ENCODE measurements at places on chromosomes 1 and 21.
A peak's percentile ranks its signal among the peaks of the same experiment; 100 is the strongest.

DNA sequence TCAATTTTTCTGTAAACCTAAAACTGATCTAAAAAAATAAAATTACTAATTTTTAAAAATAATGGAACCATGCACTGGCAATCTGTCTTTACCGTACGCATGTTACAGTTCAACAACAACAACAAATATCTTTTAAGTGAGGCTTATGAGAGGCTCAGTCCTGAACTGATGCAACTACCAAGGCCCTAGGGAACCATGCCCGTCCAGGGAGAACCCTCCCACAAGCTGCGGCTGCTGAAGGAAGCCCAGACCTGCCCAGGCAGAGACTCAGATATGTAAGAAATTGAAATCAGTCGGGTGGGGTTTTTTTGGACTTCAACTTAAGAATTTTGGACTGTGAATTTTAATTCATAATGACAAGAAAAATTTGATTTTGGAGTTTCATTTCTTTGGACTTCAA, 91.1 kb downstream of the NPHP4 start:
- DNase-seq = no peak

DNA sequence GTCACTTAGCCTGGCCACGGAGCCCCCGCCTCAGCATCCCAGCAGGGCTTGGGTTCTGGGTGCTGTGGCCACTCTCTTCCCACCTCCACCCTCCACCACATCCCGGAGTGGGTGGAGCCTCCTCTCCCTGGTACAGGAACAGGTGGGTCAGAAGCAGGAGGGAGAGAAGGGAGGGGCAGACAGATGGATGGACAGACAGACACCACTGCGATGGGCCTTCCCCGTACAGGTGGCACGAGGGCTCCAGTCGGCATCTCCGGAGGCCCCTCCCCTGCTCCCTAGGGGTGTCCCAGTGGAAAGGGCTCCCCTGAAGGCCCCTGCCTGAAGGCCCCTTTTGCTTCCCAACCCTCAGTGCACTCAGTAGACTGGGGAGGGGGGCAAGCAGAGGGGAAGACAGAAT, 96.9 kb upstream of the TARDBP start:
- no peak for DNase-seq

GRCh38 chr1:36831186-36831810, 203.0 kb downstream of the GRIK3 start:
- DNase-seq = no peak

- DNase-seq = peak; percentile 69
Measured at GRCh38 chr1:66495495-66495894, 38.5 kb upstream of the SGIP1 start.

GRCh38 chr1:200072636-200073285, 45.3 kb downstream of the NR5A2 start:
- DNase-seq = no peak

GRCh38 chr1:85461216-85461918, 3.6 kb downstream of the DDAH1 start:
- DNase-seq = no peak

GRCh38 chr1:23908453-23909341, 4.5 kb downstream of the CNR2 start:
- DNase-seq = no peak

DNA sequence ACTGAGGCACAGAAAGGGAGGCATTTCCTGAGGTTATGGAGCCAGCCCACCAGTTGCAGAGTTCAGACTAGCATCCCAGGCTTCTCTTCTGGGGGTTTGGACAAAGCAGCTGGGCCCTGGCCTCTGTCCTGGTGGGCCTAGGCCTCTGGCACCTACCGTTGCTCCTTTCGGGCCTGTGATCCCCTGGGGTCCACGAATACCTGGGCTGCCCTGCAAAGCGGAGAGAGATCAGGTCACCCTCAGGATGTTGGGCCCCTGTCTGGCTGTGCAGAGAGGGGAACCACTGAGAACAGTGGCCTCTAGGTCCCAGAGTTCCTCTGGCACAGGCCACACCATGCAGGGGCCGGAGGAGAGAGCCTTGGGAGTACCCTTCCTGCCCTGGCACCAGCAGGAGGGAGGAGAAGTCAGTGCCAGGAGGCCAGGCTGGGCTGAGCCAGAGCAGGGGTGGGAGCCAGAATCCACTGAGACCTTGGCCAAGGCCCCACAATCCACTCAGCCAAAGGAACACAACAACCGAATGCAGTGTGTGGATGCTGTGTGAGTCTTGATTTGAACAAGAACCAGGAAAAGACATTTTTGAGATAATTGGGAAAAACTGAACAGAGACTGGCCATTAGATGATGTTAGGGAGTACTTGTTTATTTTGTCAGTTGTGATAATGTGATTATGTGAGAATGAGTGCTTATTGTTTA, 8.9 kb downstream of the COL9A2 start:
- no peak for DNase-seq

GRCh38 chr1:28343405-28343804, 14.6 kb downstream of the MED18 start:
- peak; percentile 12 for DNase-seq

DNA sequence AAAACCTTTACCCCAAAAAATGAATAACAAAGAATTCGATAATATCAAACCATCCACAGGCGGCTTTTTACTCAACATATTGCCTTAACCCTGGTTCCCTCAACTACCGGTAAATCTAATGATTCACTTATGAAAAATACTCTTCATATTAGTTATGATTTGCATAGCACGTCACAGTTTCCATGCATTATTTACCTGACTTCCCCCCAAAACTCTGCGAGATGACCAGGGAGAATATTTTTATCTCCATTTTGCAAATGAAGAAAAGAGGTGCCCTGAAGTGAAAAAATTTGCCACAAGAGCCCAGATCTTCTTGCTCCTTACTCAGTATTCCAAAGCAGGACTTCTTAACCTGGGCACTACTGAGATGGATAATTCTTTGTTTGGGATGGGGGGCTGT, 2.9 kb downstream of the JAK1 start:
- no peak for DNase-seq

DNA sequence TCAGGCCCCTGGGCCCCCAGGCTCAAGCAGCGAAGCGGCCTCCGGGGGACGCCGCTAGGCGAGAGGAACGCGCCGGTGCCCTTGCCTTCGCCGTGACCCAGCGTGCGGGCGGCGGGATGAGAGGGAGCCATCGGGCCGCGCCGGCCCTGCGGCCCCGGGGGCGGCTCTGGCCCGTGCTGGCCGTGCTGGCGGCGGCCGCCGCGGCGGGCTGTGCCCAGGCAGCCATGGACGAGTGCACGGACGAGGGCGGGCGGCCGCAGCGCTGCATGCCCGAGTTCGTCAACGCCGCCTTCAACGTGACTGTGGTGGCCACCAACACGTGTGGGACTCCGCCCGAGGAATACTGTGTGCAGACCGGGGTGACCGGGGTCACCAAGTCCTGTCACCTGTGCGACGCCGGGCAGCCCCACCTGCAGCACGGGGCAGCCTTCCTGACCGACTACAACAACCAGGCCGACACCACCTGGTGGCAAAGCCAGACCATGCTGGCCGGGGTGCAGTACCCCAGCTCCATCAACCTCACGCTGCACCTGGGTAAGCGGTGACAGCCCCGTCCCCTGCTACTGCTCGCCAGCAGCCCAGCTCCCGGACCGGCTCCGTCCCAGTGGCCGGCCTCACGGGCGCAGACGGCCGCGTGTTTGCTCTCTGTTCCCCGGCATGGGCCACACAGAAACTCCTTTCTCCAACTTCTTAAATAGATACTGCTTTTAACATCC, 539 bp downstream of the LAMC1 start:
- no peak for DNase-seq

- DNase-seq = no peak
Measured at GRCh38 chr1:160748181-160748877, 9.3 kb downstream of the SLAMF7 start.

DNA sequence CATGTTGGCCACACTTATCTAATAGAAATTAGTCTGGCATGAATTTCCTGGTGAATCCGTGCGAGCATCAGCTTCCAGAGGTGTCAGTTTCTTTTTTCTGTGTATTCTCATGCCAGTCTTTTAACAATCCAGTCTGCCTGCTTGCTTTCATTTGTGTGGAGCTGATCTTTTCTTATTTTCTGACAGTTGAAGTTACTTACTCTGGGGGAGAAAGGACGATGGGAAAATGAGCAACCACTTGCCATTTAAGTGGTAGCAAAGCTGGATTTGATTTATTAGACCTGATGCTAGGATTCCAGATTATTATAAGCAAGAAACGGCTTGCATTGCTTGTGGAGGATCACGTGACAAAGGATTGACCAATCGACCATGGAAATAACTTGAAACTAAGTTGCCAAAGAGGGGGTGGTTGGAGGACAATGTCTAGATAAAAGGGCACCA, 24.3 kb upstream of the APP start:
- peak; percentile 58 for DNase-seq

- DNase-seq = no peak
Measured at GRCh38 chr1:31571340-31572295, 4.7 kb upstream of the TINAGL1 start.

GRCh38 chr1:117244306-117244705, 33.6 kb upstream of the VTCN1 start:
- DNase-seq = no peak

GRCh38 chr1:178690496-178690895, 34.5 kb upstream of the RALGPS2 start:
- no peak for DNase-seq

DNA sequence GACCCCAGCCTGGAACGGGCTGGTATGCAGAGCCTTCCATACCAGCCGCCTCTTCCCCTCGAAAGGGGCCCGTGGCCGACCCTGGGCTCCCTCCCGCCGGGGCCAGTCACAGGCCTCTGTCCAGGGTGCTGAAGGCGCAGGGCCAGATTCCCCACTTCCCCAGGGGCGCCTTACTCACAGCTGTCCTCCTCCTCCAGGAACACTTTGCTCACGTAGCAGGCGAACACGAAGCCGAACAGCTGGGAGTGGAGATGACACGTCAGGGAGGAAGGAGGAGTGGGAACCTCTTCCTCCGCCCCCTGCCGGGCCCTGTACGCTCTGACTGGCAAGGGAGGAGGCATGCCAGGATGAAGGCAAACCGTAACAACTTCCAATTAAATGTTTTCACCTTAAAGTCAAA, 57.3 kb downstream of the NKAIN1 start:
- DNase-seq = peak; percentile 51

- no peak for DNase-seq
Measured at GRCh38 chr21:39775816-39776215, 30.8 kb downstream of the IGSF5 start.

DNA sequence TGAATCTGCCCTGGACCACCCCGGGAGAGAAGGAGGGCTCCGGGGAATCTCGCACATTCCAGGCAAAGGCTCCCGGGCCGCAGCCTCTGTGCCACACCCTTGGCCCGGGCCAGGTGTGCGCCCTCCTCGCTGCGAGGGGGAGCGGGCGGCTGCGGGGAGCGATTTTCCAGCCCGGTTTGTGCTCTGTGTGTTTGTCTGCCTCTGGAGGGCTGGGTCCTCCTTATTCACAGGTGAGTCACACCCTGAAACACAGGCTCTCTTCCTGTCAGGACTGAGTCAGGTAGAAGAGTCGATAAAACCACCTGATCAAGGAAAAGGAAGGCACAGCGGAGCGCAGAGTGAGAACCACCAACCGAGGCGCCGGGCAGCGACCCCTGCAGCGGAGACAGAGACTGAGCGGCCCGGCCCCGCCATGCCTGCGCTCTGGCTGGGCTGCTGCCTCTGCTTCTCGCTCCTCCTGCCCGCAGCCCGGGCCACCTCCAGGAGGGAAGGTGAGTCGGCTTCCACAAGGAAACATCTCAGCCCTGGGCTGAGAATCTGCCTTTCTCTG, at the start of gene LAMC2:
Gene LAMC2, plus strand, starts transcription at position 324 of the 550 bp plus-strand sequence. Its CDS starts 89 bp downstream, at position 413.
- no peak for DNase-seq

GRCh38 chr1:74767490-74767889, 34.5 kb downstream of the TYW3 start:
- DNase-seq = no peak

- DNase-seq = no peak
Measured at GRCh38 chr1:94026619-94027380, 94.1 kb downstream of the ABCA4 start.

DNA sequence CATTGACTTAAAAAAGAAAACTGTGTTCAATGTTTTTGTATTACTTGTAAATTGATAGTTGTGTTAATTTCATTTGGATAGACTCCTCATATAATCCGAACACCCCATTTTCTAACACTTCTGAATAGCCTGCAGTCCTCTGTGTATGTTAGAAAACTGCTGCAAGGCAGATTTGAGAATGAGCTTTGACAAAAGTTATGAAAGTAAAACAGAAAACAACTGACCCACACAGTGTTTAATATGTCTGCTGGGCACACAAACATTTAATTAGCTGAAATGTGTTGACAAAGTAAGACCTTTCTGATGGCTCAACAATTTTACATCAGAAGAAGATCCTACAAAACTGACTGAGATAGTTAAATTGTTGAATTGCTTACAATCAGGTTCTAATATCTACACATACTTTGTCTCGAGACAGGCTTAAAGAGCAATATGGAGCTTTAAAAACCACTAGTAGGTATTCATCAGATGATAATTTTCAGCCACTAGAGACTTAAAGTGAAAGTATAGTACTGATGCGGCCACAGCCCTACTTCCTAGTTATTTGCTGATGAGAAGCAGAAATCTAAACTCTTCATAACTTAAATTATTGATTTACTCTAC, 40.0 kb upstream of the PRMT6 start:
- no peak for DNase-seq

- DNase-seq = no peak
Measured at GRCh38 chr1:117120774-117121588, 568 bp downstream of the TRIM45 start.

GRCh38 chr21:31180256-31181081, 142.2 kb upstream of the KRTAP19-8 start:
- DNase-seq = no peak

DNA sequence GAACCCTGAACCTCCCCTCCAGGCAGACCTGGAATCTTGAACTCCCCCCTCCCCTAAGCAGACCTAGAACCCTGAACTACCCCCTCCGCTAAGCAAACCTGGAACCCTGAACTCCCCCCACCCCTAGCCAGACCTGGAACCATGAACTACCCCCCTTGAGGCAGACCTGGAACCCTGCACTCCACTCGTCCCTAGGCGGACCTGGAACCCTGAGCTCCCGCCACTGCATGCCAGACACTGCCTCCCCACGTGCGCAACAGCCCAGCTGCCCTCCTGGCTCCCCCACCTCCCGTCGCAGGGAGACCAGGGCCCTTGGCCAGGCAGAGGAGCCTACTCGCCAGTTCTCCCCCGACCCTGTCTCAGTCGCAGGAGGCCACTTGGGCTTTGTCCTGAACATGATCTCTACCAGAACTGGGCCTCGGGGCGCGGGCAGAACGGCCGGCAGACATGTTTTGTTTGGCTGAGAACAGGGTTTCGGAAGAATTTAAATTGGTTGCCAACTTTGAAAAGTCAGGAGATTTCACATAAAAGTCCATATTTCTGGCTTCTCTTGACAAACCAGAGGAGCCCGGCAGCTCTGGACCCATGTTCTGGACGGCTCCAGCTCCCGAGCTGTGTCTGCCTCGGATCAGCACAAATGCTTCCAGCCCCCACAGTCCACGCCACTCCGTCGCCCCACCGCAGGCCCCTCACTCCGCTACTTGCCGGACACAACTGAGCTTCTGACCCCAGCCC, 9.2 kb upstream of the PLEKHG5 start:
- DNase-seq = no peak

DNA sequence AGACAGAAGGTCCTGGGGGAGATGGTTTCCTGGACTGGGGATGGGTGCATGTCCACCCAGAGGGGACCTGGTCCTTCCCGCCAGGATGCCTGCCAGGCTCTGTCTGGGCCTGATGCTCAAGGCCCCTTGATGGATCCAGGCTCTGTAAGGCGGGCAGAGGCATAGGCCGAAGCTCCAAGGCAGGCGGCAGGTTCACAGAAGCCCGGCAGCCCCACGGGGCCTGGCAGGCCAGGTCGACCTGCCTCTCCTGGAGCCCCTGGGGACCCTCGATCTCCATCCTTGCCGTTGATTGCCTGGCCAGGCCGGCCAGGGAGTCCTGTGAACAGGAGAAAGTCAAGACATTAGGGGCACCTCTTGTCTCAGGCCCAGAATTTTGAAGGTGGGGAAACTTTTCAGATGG, 16.0 kb downstream of the COL9A2 start:
- DNase-seq = no peak
